Breast epithelium (tissue), 4 donors: ENCODE measurements at places on chromosomes 7 and 10. TPM values are rescaled to one million over a fixed set of nuclear protein-coding genes. Genes with fewer than 3 reads are reported as not detected.

- H3K36me3 ChIP-seq, result no peaks in the 10 kb centered on the region
- H3K27me3 ChIP-seq, result no peaks in the 10 kb centered on the region
- no peak overlapping the region for H3K27ac ChIP-seq
- peak; percentile 30 for DNase-seq
- no peaks in the 10 kb centered on the region for H3K4me1 ChIP-seq
Measured at GRCh38 chr7:4123823-4124222, 558.3 kb upstream of the FOXK1 start.

DNA sequence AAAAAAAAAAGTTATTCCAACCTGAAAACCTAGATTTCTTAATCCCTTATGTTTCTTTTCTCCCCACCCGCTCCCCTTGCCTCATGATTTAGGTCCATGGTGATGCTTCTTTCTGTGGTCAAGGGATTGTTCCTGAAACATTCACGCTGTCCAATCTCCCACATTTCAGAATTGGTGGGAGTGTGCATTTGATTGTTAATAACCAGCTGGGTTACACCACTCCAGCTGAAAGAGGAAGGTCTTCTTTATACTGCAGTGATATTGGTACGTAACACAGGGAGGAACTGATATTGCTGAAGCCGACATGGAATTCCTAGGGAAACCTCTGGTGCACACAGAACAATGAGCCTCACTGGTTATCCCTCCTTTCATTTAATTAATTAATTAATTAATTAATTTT lies 22.7 kb downstream of the DHTKD1 start:
- H3K36me3 ChIP-seq, result peaks cover 14% of the 10 kb centered on the region
- no peak overlapping the region for H3K4me3 ChIP-seq
- H3K4me1 ChIP-seq, result no peaks in the 10 kb centered on the region
- H3K27ac ChIP-seq, result no peak overlapping the region
- no peaks in the 10 kb centered on the region for H3K27me3 ChIP-seq

GRCh38 chr7:48154792-48155413 lies 16.4 kb upstream of the ABCA13 start:
- no peaks in the 10 kb centered on the region for H3K27me3 ChIP-seq
- no peak for DNase-seq
- no peaks in the 10 kb centered on the region for H3K36me3 ChIP-seq

GRCh38 chr10:119667562-119668328 lies 16.6 kb downstream of the BAG3 start:
- peaks cover 4% of the 10 kb centered on the region for H3K4me1 ChIP-seq
- H3K4me3 ChIP-seq, result no peak overlapping the region
- no peaks in the 10 kb centered on the region for H3K36me3 ChIP-seq
- H3K27me3 ChIP-seq, result no peaks in the 10 kb centered on the region
- H3K27ac ChIP-seq, result peak overlapping the region; percentile 73

The CYP26C1 gene
- total RNA-seq, result 0.16 TPM

The LAMB1 gene
- 324 TPM for total RNA-seq

The PCDH15 gene
- total RNA-seq, result not detected

The SFRP5 gene
- 1.8 TPM for total RNA-seq

The PILRA gene
- total RNA-seq, result 4.3 TPM
